ENCODE measurements at places on chromosomes 2 and 18.
A peak's percentile ranks its signal among the peaks of the same experiment; 100 is the strongest.

DNA sequence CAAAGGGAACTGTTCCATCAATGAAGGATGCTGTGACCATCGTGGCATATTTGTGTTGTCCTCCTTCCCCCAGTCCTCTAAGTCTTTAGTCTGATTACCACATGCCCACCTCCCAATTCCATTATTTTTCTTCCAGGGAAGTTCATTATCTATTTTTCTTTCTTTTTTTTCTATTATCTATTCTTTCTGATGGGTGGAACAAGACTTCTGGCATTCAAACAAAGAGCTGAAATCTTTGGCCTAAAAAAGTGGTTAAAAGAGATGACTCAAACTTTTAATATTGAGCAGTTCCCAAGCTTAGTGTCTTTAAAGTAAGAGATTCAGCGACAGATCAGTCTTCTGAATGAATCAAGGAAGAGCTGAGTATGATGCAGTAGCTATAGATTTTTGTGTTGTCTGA, 66.6 kb downstream of the DIS3L2 start:
- H3K4me1 ChIP-seq = no peaks in the 10 kb centered on the region
- DNase-seq = no peak
- H3K27me3 ChIP-seq = no peaks in the 10 kb centered on the region
- H3K27ac ChIP-seq = no peak overlapping the region
- H3K36me3 ChIP-seq = peaks cover 27% of the 10 kb centered on the region

DNA sequence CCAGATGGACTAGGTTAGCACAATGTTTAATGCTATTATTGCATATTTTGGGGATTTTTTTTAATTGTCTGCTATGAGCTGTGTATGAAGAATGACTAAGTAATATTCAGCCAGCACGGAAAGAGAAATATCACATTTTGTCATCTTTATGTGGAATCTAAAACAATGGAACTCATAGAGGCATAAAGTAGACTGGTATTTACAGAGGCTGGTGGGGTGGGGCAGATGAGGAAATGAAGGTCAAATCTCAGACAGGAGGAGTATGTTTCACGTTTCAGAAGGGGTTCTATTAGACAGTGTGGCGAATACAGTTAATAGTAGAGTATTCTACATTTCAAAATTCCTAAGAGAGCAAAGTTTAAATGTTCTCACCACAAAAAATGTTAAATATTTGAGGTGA, 4.7 kb downstream of the CDH19 start:
- H3K36me3 ChIP-seq = no peaks in the 10 kb centered on the region
- H3K4me1 ChIP-seq = no peaks in the 10 kb centered on the region
- H3K27me3 ChIP-seq = no peaks in the 10 kb centered on the region
- no peak overlapping the region for H3K27ac ChIP-seq

- H3K27ac ChIP-seq = no peak overlapping the region
- H3K4me3 ChIP-seq = no peak overlapping the region
- H3K36me3 ChIP-seq = no peaks in the 10 kb centered on the region
- no peaks in the 10 kb centered on the region for H3K27me3 ChIP-seq
- no peak for DNase-seq
- no peaks in the 10 kb centered on the region for H3K4me1 ChIP-seq
Observed at GRCh38 chr2:45124456-45124855, 115.2 kb upstream of the SIX2 start.

GRCh38 chr2:191539068-191539467, 138.9 kb upstream of the NABP1 start:
- H3K36me3 ChIP-seq = no peaks in the 10 kb centered on the region
- no peak overlapping the region for H3K27ac ChIP-seq
- DNase-seq = no peak
- H3K4me3 ChIP-seq = no peak overlapping the region

DNA sequence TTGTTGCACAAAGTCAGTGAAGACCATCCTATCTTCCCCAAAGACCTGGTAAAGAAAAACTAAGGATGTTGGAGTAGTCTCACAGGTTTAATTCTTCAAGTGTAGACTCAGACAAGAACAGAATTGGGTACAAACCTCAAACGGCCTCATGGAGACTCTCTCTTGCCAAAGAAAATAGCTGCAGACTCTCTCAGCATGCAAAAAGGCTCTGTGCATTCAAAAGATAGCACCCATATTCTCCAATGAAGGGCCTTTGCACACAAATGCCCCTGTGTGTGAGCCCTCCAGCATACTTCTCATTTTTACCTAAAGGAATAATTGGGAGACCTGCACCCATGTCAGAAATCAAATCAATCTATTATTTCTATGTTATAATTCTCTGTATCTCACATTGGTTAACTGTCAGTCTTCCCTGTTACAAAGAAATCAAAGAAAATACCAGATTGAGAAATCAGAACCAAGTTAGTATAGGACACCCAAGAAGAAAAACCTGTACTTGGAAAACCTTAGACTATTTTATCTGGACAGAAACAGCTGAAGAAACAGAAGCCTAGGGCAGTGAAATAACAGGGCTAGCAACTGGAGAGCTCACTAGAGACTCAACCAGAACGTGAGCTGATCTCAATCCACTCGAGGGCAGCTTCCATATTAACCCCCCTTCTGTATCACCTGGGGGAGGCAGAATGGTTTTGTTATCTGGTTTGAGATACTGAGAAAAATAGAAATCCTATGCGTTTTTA, 134.7 kb upstream of the DNAJC10 start:
- H3K4me1 ChIP-seq = peaks cover 2% of the 10 kb centered on the region
- H3K27ac ChIP-seq = no peak overlapping the region
- H3K27me3 ChIP-seq = no peaks in the 10 kb centered on the region
- H3K4me3 ChIP-seq = no peak overlapping the region
- no peaks in the 10 kb centered on the region for H3K36me3 ChIP-seq

DNA sequence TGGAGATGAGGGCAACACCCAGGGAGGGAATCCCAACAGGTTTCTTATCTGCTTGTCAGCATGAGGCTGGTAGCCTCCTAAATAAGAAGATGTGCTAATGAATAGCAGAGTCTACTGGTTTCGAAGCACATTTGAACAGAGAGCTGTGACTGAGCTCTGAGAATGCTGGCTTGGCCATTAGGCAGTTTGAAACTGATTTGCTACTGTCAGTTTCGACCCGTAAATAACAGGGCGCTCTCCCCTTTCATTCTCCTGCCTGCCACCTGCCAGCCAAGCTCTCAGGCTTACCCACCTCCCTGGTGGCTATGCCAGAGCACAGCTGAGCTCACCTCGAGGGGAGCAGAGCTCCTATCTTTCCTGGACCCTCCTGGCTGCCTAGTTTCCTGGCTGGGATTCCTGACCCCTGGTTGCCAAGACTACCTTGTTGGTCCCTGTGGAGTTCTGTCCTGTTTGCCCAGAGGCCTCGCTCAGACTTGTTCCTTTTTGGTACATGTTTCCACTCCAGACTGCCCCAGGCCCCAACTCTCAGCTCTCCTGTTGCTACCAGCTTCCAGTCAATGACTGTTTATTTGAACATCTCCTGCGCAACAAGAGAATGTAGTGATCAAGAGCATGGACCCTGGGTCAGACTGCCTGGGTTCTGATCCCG, 102.3 kb upstream of the ALPP start:
- H3K36me3 ChIP-seq = no peaks in the 10 kb centered on the region
- no peaks in the 10 kb centered on the region for H3K27me3 ChIP-seq
- no peak overlapping the region for H3K4me3 ChIP-seq
- H3K27ac ChIP-seq = no peak overlapping the region
- no peak for DNase-seq
- no peaks in the 10 kb centered on the region for H3K4me1 ChIP-seq

DNA sequence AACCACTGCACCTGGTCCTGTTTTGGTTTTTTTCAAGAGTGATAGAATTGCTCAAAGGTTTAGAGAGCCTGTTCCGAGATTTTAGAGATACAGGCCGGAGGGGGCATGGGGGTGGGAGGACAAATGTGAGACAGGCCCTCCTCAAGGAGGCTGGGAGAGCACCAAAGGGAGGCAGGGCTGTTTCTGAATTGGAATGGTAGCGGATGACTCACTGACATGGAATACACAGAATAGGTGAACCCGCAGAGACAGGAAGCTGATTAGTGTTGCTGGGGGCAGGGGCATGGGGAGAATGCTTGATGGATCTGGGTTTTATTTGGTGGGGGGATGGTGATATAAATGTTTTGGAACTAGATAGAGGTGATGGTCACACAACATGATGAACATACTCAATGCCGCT, 111.0 kb upstream of the MGAT5 start:
- H3K4me3 ChIP-seq = no peak overlapping the region
- no peak overlapping the region for H3K27ac ChIP-seq
- DNase-seq = no peak
- H3K36me3 ChIP-seq = no peaks in the 10 kb centered on the region
- no peaks in the 10 kb centered on the region for H3K27me3 ChIP-seq

DNA sequence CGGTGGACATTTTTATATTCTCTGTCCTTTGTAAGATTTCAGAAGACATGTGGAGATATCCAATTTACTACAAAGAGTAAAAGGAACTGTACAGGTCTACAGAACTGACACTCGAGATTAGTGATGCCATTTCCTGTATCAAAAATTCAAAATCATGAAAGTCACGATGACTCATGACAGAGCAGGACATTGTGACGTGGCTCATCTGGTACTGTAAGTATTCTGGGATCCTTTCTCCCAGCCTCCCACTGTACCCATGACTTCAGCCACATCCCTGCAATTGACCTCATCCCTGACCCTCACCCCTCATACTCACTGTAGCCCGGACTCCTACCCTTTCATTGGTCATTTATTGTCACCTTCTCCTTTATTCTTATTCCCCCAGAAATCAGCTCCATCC, 736.5 kb downstream of the EPHA4 start:
- no peak overlapping the region for H3K4me3 ChIP-seq
- no peak for DNase-seq
- H3K27ac ChIP-seq = no peak overlapping the region
- H3K27me3 ChIP-seq = no peaks in the 10 kb centered on the region

DNA sequence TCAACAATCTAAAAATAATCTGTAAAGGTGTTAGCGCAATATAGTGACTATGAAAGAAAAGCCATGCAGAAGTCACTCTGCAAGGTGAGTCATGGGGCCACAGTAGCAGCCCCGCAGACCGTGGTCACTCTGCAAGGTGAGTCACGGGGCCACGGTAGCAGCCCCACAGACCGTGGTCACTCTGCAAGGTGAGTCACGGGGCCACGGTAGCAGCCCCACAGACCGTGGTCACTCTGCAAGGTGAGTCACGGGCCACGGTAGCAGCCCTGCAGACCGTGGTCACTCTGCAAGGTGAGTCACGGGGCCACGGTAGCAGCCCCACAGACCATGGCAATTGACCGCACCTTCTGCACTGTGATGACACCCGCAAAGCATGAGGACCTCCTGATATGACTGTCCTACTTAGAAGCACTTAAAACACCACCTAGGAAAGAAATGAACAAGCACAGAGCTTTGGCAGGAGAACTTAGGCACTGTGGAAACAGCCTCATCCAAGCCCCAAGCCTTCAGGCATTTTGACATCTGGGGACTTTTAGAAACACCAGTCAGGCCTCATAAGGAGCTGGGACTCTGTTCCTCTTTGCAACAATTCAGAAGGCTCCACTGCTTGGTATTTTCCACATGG, 70.1 kb downstream of the LDLRAD4 start:
- no peaks in the 10 kb centered on the region for H3K4me1 ChIP-seq
- H3K27ac ChIP-seq = no peak overlapping the region

GRCh38 chr2:54271843-54272627, 16.0 kb upstream of the TSPYL6 start:
- no peak for DNase-seq
- no peaks in the 10 kb centered on the region for H3K36me3 ChIP-seq
- no peak overlapping the region for H3K4me3 ChIP-seq
- H3K27me3 ChIP-seq = no peaks in the 10 kb centered on the region
- no peak overlapping the region for H3K27ac ChIP-seq

GRCh38 chr18:44789710-44790109, 109.0 kb downstream of the SETBP1 start:
- peaks cover 38% of the 10 kb centered on the region for H3K4me1 ChIP-seq
- no peaks in the 10 kb centered on the region for H3K36me3 ChIP-seq
- no peak overlapping the region for H3K4me3 ChIP-seq
- no peak for DNase-seq

- H3K27me3 ChIP-seq = no peaks in the 10 kb centered on the region
- no peaks in the 10 kb centered on the region for H3K36me3 ChIP-seq
- DNase-seq = no peak
- no peak overlapping the region for H3K4me3 ChIP-seq
- no peak overlapping the region for H3K27ac ChIP-seq
Observed at GRCh38 chr2:8413589-8414135, 268.2 kb upstream of the ID2 start.

- peak; percentile 21 for DNase-seq
- peak overlapping the region; percentile 59 for H3K4me3 ChIP-seq
- H3K27me3 ChIP-seq = no peaks in the 10 kb centered on the region
- H3K4me1 ChIP-seq = peaks cover 4% of the 10 kb centered on the region
Observed at GRCh38 chr2:85066874-85067351, 66.3 kb upstream of the TCF7L1 start.
